ENCODE measurements at places on chromosomes 5 and 9.

GRCh38 chr9:1959371-1959770 lies 55.8 kb upstream of the SMARCA2 start:
- peaks cover 3% of the 10 kb centered on the region for H3K4me1 ChIP-seq
- peaks cover 6% of the 10 kb centered on the region for H3K27me3 ChIP-seq
- H3K4me3 ChIP-seq, result no peak overlapping the region
- no peak for DNase-seq

GRCh38 chr9:12723409-12724028 lies 30.3 kb downstream of the TYRP1 start:
- no peaks in the 10 kb centered on the region for H3K36me3 ChIP-seq
- DNase-seq, result no peak
- no peak overlapping the region for H3K4me3 ChIP-seq

GRCh38 chr9:135820661-135821060 lies 86.7 kb downstream of the CAMSAP1 start:
- H3K4me3 ChIP-seq, result no peak overlapping the region
- peaks cover 14% of the 10 kb centered on the region for H3K36me3 ChIP-seq
- H3K4me1 ChIP-seq, result peaks cover 13% of the 10 kb centered on the region
- no peak for DNase-seq

GRCh38 chr5:78467752-78468357 lies 107.4 kb downstream of the SCAMP1 start:
- no peak overlapping the region for H3K27ac ChIP-seq
- H3K4me1 ChIP-seq, result peaks cover 6% of the 10 kb centered on the region
- H3K27me3 ChIP-seq, result no peaks in the 10 kb centered on the region
- peaks cover 16% of the 10 kb centered on the region for H3K36me3 ChIP-seq
- no peak for DNase-seq
- H3K4me3 ChIP-seq, result no peak overlapping the region

GRCh38 chr9:138023394-138024124 lies 146.0 kb downstream of the CACNA1B start:
- peaks cover 2% of the 10 kb centered on the region for H3K4me1 ChIP-seq
- peaks cover 45% of the 10 kb centered on the region for H3K27me3 ChIP-seq
- peak overlapping the region; percentile 9 for H3K4me3 ChIP-seq
- no peak overlapping the region for H3K27ac ChIP-seq
- DNase-seq, result no peak
- peaks cover 2% of the 10 kb centered on the region for H3K36me3 ChIP-seq

GRCh38 chr9:78122631-78123030 lies 91.0 kb upstream of the GNAQ start:
- peak overlapping the region; percentile 1 for H3K27ac ChIP-seq
- DNase-seq, result no peak
- peaks cover 2% of the 10 kb centered on the region for H3K36me3 ChIP-seq
- peaks cover 29% of the 10 kb centered on the region for H3K4me1 ChIP-seq

DNA sequence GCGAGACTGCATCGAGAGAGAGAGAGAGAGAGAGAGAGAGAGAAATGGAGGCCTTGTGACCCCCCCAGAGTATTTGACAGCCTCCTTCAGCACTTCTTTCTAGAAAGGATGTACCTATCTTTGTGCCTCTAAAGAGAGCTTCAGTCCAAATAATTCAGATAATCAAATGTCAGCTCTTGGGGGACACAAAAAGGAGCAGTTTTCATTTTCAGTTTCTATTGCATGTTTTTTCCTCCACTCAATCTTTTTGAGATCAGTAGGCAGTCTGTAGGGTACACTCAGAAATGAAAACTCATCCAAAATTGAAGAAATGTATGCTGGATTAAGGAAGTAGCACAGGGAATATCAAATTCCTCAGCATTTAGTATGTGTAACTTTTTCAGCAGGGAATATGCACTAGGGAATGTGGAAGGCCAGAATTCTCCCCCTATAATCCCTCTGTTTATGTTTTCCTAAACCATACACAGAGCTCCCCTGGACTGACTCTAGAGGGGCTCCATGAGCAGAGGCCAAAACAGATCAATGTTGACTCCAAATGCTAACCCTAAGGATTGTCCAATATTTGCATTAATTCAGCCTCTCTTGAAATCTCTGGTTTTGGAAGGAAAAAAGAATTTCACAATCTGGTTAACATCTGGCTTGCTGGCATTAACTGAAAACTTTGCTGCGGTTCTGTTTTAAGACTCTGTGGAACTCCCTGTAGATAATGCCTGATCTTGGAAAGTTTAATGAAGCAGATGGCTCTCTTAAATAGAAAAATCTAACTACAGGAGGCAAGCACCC lies 250.1 kb downstream of the CEMIP2 start:
- no peaks in the 10 kb centered on the region for H3K4me1 ChIP-seq
- H3K36me3 ChIP-seq, result no peaks in the 10 kb centered on the region
- H3K27ac ChIP-seq, result no peak overlapping the region
- DNase-seq, result no peak
- H3K27me3 ChIP-seq, result peaks cover 28% of the 10 kb centered on the region
- no peak overlapping the region for H3K4me3 ChIP-seq

GRCh38 chr5:133240425-133241091 lies 188.7 kb downstream of the HSPA4 start:
- H3K36me3 ChIP-seq, result no peaks in the 10 kb centered on the region
- DNase-seq, result no peak
- no peak overlapping the region for H3K27ac ChIP-seq
- H3K27me3 ChIP-seq, result peaks cover 14% of the 10 kb centered on the region

DNA sequence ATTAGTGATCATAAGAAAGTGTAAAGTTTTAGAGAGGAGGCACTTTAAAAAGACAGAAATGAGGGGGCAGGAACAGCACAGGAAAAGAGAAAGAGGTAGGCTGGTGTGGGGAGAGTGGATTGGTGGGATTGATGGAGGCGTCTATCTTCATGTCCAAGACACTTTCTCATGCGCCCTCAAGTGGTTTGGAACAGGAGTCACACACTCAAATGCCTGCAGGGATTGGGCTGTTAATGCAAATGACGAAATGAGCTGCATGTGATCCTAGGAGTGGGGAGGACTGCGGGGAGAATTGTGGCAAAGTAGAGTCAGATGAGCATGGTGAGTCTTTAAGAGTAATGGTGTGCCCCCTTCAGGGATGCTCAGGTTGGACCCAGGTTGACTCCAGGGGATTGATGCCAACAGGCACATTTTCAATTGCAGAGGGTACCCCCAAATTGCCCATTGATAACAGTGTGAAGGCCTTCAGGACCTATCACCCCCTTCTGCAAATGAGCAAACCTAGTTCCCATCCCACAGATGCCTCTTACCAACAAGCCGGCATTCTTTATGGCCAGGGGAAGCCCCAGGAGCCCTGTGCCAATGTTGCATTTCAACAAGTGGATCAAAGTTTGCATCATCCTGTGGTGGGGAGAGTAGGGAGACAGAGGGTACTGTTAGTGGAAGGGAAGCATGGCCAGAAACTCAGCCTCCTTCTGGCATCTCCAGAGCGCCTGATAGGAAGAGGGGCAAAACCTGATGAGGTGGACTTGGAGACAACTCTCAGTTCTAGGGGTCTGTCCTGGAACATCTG lies 5.3 kb downstream of the SLC36A3 start:
- H3K4me1 ChIP-seq, result peaks cover 2% of the 10 kb centered on the region
- H3K27ac ChIP-seq, result no peak overlapping the region
- H3K27me3 ChIP-seq, result peaks cover 43% of the 10 kb centered on the region
- H3K4me3 ChIP-seq, result no peak overlapping the region
- no peak for DNase-seq

DNA sequence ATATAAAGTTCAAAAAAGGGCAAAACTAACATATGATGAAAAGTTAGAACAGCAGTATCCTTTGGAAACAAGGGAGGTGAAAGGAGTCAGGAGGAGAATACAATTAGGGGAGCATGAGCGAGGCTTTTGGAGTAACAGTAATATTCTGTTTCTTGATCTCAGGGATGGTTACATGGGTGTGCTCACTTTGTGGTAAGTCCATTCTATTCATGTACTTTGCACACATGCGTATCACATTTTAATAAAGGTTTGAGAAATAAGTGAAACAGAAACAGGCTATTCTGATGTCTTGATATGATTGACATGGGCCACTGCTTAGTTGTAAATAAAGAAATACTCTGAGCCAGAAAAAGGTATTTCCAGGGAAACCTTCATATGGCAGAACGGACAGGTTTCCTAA lies 208.8 kb downstream of the SPOCK1 start:
- H3K36me3 ChIP-seq, result no peaks in the 10 kb centered on the region
- H3K4me1 ChIP-seq, result no peaks in the 10 kb centered on the region
- no peak overlapping the region for H3K4me3 ChIP-seq

DNA sequence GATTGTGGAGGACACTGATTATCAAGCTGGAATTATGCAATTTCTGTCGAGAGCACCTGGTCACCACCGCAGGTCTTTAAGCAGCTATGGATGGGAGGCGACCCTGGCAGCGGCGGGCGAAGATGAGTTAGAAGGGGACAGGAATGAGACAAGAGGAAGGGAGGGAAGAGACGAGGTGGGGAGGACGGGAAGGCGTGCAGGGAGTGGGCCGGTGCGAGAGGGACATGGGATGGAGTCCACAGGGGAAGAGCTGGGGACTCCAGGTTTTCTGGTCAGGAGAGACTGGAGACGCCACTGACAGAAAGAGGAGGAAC lies 192.3 kb downstream of the MELK start:
- H3K36me3 ChIP-seq, result no peaks in the 10 kb centered on the region
- no peak overlapping the region for H3K27ac ChIP-seq
- H3K27me3 ChIP-seq, result peaks cover 20% of the 10 kb centered on the region
- DNase-seq, result no peak

GRCh38 chr5:72268753-72269410 lies 51.2 kb downstream of the MRPS27 start:
- peak overlapping the region; percentile 19 for H3K27ac ChIP-seq
- H3K36me3 ChIP-seq, result peaks cover 2% of the 10 kb centered on the region
- no peak overlapping the region for H3K4me3 ChIP-seq
- H3K4me1 ChIP-seq, result peaks cover 8% of the 10 kb centered on the region
- no peaks in the 10 kb centered on the region for H3K27me3 ChIP-seq

- peak overlapping the region; percentile 60 for H3K27ac ChIP-seq
- no peaks in the 10 kb centered on the region for H3K27me3 ChIP-seq
- H3K36me3 ChIP-seq, result peaks cover 4% of the 10 kb centered on the region
- DNase-seq, result no peak
- peak overlapping the region; percentile 33 for H3K4me3 ChIP-seq
Observed at GRCh38 chr5:677131-678101, 15.7 kb downstream of the TPPP start.

- H3K27ac ChIP-seq, result no peak overlapping the region
- H3K27me3 ChIP-seq, result no peaks in the 10 kb centered on the region
- no peak overlapping the region for H3K4me3 ChIP-seq
- H3K4me1 ChIP-seq, result no peaks in the 10 kb centered on the region
Observed at GRCh38 chr9:15724016-15724415, 171.2 kb downstream of the CCDC171 start.
